ENCODE measurements at places on chromosomes 12 and 14. TPM values are rescaled to one million over a fixed set of nuclear protein-coding genes. Genes with fewer than 3 reads are reported as not detected.
A peak's percentile ranks its signal among the peaks of the same experiment; 100 is the strongest.

The OTOGL gene
- total RNA-seq = 0.35 TPM

GRCh38 chr12:43978556-43978955, 142.7 kb downstream of the TMEM117 start:
- H3K4me1 ChIP-seq = no peaks in the 10 kb centered on the region
- no peak for DNase-seq
- peaks cover 20% of the 10 kb centered on the region for H3K36me3 ChIP-seq
- no peaks in the 10 kb centered on the region for H3K27me3 ChIP-seq

DNA sequence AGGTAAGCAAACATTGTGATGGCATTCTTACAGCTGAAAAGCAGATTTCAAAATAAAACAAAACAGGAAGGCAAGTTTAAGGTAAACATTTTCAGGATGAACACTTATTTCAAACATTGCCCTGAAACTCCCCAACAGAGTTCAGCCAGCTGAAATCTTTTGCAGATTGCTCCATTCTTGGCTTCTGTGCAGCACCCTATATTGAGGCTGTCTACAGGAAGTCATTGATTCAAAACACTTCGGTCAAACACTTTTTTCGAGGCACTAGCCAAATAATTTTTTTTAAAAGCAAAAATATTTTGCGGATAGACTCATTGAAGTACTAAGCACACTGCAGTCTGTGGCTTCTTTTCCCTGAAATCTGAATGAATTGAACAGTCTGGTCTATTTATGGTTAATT, 318.1 kb upstream of the PDE3A start:
- no peaks in the 10 kb centered on the region for H3K27me3 ChIP-seq
- H3K4me1 ChIP-seq = no peaks in the 10 kb centered on the region
- no peak overlapping the region for H3K27ac ChIP-seq
- no peak for DNase-seq
- H3K36me3 ChIP-seq = no peaks in the 10 kb centered on the region

The AMDHD1 gene
- 0.21 TPM for total RNA-seq

The ERG28 gene
- total RNA-seq = 27.9 TPM

GRCh38 chr12:104299842-104300481, 3.6 kb upstream of the EID3 start:
- no peak overlapping the region for H3K27ac ChIP-seq
- 0 out of 2 replicates have a peak, but pooled peaks cover 3% of the 10 kb centered on the region for H3K27me3 ChIP-seq
- peaks cover 15% of the 10 kb centered on the region for H3K4me1 ChIP-seq
- DNase-seq = peak; percentile 30
- no peak overlapping the region for H3K4me3 ChIP-seq

- no peak overlapping the region for H3K27ac ChIP-seq
- no peak for DNase-seq
- H3K4me1 ChIP-seq = peaks cover 15% of the 10 kb centered on the region
- H3K4me3 ChIP-seq = no peak overlapping the region
- no peaks in the 10 kb centered on the region for H3K27me3 ChIP-seq
Measured at GRCh38 chr14:31994391-31995033, 82.6 kb upstream of the ARHGAP5 start.

The FOXN4 gene
- total RNA-seq = 0.35 TPM

DNA sequence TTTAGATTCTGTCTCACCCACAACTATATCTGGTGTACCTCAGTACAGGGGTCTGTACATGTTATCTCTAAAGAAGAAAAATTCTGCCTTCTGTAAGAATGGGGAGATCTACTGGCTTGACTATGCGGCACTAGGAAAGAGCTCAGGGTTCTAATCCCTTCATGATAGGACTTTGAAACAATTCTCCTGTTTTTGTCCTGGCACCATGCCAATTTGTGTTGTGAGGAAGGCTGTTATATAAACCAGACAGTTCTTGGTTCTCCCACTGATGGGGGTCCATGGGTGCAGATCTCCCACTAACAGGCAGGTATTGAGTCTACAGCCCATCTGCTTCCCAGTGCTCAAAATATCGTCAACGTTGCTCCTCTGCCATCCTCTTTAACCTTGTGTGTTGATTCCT, 883.7 kb downstream of the GALC start:
- H3K4me3 ChIP-seq = no peak overlapping the region
- H3K27me3 ChIP-seq = no peaks in the 10 kb centered on the region
- no peak for DNase-seq
- H3K36me3 ChIP-seq = no peaks in the 10 kb centered on the region
- H3K4me1 ChIP-seq = peaks cover 7% of the 10 kb centered on the region
- no peak overlapping the region for H3K27ac ChIP-seq

All from GM23338 (cell line).